ENCODE measurements at places on chromosomes 5 and 9. TPM values are rescaled to one million over a fixed set of nuclear protein-coding genes. Genes with fewer than 3 reads are reported as not detected.

FLT4 gene
- 4.6 TPM for polyA plus RNA-seq

LRSAM1 gene
- 24.9 TPM for polyA plus RNA-seq

SH3RF2 gene
- polyA plus RNA-seq = 22.4 TPM

TMEM215 gene
- polyA plus RNA-seq = not detected

GARIN3 gene
- not detected for polyA plus RNA-seq

FUT7 gene
- polyA plus RNA-seq = not detected

Data from pancreas (tissue), 10 donors.